Progenitor cell of endocrine pancreas (in vitro differentiated cells): ENCODE measurements at places on chromosomes 1 and 21. TPM values are rescaled to one million over a fixed set of nuclear protein-coding genes. Genes with fewer than 3 reads are reported as not detected.

Gene CD101
- total RNA-seq: 2.8 and 3.3 TPM in 2 replicates

Gene KDF1
- 22.2 and 26.1 TPM in 2 replicates for total RNA-seq

Gene CFHR5
- not detected in 2 replicates for total RNA-seq

Gene NT5C1A
- not detected in 2 replicates for total RNA-seq

Gene DYRK3
- 8.4 and 9.1 TPM in 2 replicates for total RNA-seq

Gene DSCAM
- 2.3 and 2.7 TPM in 2 replicates for total RNA-seq

Gene NCDN
- 25.2 and 25.3 TPM in 2 replicates for total RNA-seq

- no peaks in the 10 kb centered on the region for H3K36me3 ChIP-seq
- H3K4me3 ChIP-seq: peak overlapping the region; percentile 77
- H3K27me3 ChIP-seq: no peaks in the 10 kb centered on the region
- DNase-seq: no peak
- peak overlapping the region; percentile 87 for H3K27ac ChIP-seq
Observed at GRCh38 chr1:119674835-119675289, 26.8 kb upstream of the ZNF697 start.

- H3K4me3 ChIP-seq: no peak overlapping the region
- no peak for DNase-seq
- H3K36me3 ChIP-seq: peaks cover 1% of the 10 kb centered on the region
- H3K4me1 ChIP-seq: no peaks in the 10 kb centered on the region
- no peaks in the 10 kb centered on the region for H3K27me3 ChIP-seq
Observed at GRCh38 chr21:45209685-45210284, 77.9 kb downstream of the POFUT2 start.

- no peak overlapping the region for H3K27ac ChIP-seq
- no peak for DNase-seq
- no peaks in the 10 kb centered on the region for H3K4me1 ChIP-seq
- no peaks in the 10 kb centered on the region for H3K36me3 ChIP-seq
- H3K4me3 ChIP-seq: no peak overlapping the region
Observed at GRCh38 chr1:36816348-36816747, 218.0 kb downstream of the GRIK3 start.

DNA sequence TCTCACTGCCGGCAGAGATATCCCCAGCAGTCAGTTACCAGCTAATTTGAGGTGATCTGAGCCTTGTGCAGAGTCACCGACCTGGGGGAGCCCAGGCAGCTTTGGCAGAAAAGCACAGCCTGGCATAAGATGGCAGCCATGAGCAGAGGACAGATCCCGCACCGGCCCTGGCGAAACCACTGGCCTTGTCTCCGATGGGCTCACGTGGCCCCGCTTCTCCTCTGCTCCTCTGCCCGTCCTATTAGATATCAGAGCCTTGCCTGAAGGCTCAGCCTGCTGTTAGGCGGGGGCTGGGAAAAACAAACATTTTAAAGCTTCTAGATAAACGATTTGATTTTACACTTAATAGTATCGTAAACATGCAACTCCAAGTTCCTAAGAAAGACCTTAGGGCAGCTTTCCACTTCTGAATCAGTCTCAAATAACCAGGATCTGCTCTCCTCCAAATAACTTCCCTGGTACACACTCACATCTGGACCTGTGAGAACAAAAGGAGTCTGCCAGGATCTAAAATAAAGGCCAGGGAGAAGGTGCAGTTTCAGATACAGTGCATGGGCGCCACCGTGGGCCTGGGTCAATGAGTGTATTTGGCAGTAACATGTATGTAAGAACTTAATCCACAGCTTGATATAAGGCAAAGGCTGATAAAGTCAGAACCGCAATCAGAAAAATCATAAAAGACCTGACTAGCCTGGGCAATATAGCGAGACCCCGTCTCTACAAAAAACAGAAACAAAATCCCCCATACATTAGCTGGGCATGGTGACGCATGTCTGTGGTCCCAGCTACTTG, 10.0 kb downstream of the EDARADD start:
- H3K4me1 ChIP-seq: peaks cover 28% of the 10 kb centered on the region
- H3K27me3 ChIP-seq: peaks cover 4% of the 10 kb centered on the region
- peaks cover 6% of the 10 kb centered on the region for H3K36me3 ChIP-seq
- H3K4me3 ChIP-seq: no peak overlapping the region

DNA sequence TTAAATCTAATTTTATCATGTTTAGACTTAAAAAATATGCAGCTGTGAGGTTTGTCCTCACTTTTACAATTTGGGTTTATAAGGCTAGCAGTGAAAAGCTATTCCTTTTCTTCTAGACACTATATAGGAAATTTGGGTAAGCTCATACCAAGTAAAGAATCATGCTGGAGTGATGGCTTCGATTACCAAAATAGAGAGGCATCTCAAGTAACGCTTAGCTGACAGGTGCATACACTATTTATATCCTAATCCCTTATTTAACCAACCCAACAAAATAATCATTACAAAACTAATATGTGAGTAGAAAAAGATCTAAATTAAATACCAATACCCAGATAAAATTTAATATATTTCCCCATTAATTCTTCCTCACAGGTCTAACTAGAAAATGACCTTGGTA, 193.2 kb downstream of the LHX8 start:
- H3K27me3 ChIP-seq: no peaks in the 10 kb centered on the region
- no peak for DNase-seq
- H3K36me3 ChIP-seq: peaks cover 1% of the 10 kb centered on the region
- no peaks in the 10 kb centered on the region for H3K4me1 ChIP-seq

DNA sequence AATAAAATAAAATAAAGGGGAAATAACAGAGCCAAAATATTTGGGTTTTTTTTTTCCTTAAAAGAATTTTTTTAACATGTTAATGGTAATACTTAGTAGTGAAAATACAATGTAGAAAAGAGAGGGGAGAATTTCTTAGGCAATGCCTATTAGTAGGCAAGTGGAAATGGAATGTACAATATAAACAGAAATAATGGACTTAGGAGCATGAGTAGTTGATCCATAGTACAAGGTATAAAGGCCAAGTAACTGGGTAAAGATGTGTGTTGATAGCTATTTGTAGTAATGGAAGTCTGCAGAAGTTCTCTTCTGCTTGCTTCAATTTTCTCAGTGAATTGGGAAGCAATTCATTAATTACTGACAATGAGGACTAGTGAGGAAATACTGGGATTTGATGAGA, 34.4 kb downstream of the TESK2 start:
- no peak overlapping the region for H3K27ac ChIP-seq
- H3K4me3 ChIP-seq: no peak overlapping the region
- no peaks in the 10 kb centered on the region for H3K4me1 ChIP-seq
- no peaks in the 10 kb centered on the region for H3K27me3 ChIP-seq
- DNase-seq: no peak

DNA sequence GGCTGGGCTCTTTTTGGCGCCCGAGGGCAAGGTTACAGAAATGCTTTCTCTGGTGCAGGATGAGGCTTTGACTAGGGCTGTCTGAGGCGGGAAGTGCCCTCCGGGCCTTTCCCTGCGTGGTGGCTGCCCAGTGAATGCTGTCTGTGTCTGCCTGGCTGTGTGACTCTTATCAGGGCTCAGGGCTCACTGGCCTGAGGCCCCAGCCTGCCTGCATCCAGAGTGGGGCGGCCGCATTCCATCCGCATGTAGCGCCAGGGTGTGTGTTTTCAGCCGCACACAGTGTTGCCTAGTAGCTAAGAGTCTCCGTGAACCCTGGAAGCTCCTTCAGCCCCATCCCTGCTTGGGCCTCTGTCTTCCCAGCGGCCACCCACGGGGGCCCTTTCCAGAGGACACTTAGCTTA, 59.1 kb downstream of the FAAP20 start:
- H3K36me3 ChIP-seq: peaks cover 3% of the 10 kb centered on the region
- H3K4me1 ChIP-seq: peaks cover 39% of the 10 kb centered on the region
- H3K27me3 ChIP-seq: no peaks in the 10 kb centered on the region
- peak overlapping the region; percentile 35 for H3K4me3 ChIP-seq
- H3K27ac ChIP-seq: peak overlapping the region; percentile 97

- H3K4me1 ChIP-seq: peaks cover 14% of the 10 kb centered on the region
- peak overlapping the region; percentile 79 for H3K4me3 ChIP-seq
- no peaks in the 10 kb centered on the region for H3K36me3 ChIP-seq
- H3K27me3 ChIP-seq: peaks cover 27% of the 10 kb centered on the region
Observed at GRCh38 chr1:241423541-241424479, 66.8 kb upstream of the RGS7 start.

DNA sequence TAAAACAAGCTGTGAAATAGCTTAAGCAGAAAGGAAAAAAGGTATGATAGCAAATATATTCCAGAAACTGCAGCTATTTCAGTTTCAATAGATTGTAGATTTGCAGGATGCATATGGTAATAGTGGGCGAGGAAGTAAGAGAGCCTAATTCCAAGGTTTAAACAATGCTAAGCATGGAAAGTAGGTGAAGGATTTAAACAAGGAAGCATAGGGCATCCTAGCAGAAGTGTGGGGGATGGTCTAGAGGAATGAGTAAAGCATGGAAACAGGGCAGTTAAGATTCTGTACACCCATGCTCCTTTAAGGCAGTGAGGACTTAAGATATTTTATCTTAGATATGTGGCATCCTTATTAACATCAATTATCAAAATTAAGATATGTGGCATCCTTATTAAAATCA, 2.6 kb downstream of the IVNS1ABP start:
- H3K4me1 ChIP-seq: peaks cover 41% of the 10 kb centered on the region
- H3K27me3 ChIP-seq: no peaks in the 10 kb centered on the region
- DNase-seq: no peak
- peak overlapping the region; percentile 97 for H3K4me3 ChIP-seq

GRCh38 chr1:241870336-241870735, 22.3 kb downstream of the EXO1 start:
- no peaks in the 10 kb centered on the region for H3K27me3 ChIP-seq
- no peak overlapping the region for H3K4me3 ChIP-seq
- H3K36me3 ChIP-seq: peaks cover 9% of the 10 kb centered on the region
- no peak for DNase-seq

DNA sequence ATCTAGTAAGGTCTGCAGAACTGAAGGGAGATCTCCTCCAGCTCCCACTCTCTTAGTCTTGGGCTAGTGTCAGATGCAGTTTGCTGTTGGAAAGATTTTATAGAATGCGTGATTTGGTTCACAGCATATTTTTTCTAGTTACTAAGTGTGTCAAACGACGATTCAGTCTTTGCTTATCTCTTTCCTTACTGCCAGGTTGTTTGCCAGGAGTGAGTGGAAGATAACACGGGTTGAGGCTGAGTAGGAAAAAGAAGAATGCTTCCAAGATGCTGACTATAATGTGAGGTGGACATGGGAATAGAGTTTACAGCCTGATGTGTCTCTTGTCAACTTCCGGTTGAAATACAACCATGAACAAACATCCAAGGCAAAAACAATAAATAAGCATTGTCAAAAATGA, 141.4 kb downstream of the GDAP2 start:
- H3K36me3 ChIP-seq: peaks cover 3% of the 10 kb centered on the region
- no peak for DNase-seq
- H3K27ac ChIP-seq: no peak overlapping the region
- no peak overlapping the region for H3K4me3 ChIP-seq
